ENCODE measurements at places on chromosomes 7 and 10.

DNA sequence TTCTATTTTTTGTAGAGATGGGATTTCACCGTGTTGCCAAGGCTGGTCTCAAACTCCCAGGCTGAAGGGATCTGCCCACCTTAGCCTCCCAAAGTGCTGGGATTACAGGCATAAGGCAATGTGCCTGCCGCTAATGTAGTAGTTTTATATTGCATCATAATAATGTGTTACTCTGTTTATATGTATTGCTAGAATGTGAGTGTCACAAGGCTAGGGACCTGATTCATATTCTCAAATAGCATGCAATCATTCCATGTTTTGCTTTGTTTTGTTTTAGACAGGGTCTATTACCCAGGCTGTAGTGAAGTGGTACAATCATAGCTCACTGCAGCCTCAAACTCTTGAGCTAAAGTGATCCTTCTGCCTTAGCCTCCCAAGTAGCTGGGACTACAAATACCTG lies 13.5 kb downstream of the CCL26 start:
- no peak for DNase-seq

- no peak for DNase-seq
Observed at GRCh38 chr10:47368431-47369180, 15.5 kb downstream of the ZNF488 start.

- no peak for DNase-seq
Observed at GRCh38 chr10:6503171-6503570, 76.9 kb downstream of the PRKCQ start.

GRCh38 chr10:11871466-11871865 lies 48.3 kb downstream of the PROSER2 start:
- no peak for DNase-seq
